ENCODE measurements at places on chromosomes 12 and 14.

DNA sequence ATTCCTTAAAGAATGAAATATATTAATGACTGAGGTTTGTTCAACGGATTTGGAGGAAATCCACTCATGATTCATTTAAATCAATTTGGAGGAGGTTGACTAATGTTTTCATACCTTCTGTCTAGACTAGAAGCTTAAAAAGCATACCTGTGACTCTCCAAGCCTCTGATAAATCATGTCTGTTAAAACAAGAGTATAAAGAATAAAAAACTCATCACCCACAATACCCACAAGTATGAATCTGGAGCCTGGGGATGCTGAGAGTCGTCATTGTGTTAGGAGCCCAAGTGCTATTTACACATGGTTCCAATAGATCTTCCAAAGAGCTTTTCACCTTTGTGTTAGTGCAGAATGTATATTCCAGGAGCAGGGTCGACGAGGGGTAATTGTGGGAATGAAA, 86.8 kb upstream of the ADAMTS20 start:
- DNase-seq, result no peak
- no peaks in the 10 kb centered on the region for H3K4me1 ChIP-seq
- no peak overlapping the region for H3K27ac ChIP-seq

DNA sequence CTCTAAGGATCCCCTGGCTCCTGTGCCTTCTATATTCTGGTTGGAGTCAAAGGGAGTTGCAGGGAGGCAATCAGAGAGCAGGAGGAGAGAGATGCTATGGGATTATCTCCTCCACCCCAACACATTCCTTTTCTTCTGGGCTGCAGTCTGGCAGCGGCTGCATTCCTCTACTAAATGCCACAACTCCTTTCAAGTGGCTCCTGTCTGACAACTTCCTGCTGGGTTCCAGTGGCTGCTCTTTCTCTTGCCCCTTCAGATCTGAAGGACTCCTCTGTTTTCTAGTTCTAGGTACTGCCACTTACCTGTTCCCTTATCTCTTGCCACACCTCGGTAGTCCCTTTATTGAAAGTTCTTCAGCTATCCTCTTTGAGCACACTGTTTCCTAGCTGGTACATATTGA, 425.0 kb downstream of the SNAPC1 start:
- H3K4me3 ChIP-seq, result no peak overlapping the region
- H3K36me3 ChIP-seq, result no peaks in the 10 kb centered on the region
- DNase-seq, result no peak
- H3K27me3 ChIP-seq, result no peaks in the 10 kb centered on the region

GRCh38 chr12:7101694-7102131, 7.3 kb downstream of the C1RL start:
- H3K27me3 ChIP-seq, result no peaks in the 10 kb centered on the region
- H3K4me3 ChIP-seq, result no peak overlapping the region
- no peaks in the 10 kb centered on the region for H3K36me3 ChIP-seq
- no peak for DNase-seq
- H3K27ac ChIP-seq, result no peak overlapping the region

DNA sequence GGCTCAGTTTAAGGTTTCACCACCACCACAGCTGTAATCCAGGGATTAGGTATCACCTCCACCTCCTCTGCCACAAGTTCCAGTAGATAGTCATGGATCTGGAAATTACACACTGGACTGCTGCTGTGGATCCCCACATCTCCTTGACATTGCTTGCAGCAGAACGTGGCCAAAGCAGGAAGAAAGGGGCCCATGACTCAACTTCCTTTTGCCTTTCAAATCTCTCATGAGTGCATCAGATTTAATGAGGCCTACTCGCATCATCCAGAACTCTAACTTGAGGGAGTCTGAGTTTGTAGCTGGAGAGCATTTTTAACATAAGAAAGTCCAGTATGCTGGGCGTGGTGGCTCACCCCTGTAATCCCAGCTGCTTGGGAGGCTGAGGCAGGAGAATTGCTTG, 29.2 kb upstream of the TMED10 start:
- H3K4me3 ChIP-seq, result no peak overlapping the region
- DNase-seq, result no peak
- H3K4me1 ChIP-seq, result peaks cover 3% of the 10 kb centered on the region
- no peak overlapping the region for H3K27ac ChIP-seq
- H3K27me3 ChIP-seq, result no peaks in the 10 kb centered on the region
- H3K36me3 ChIP-seq, result no peaks in the 10 kb centered on the region

DNA sequence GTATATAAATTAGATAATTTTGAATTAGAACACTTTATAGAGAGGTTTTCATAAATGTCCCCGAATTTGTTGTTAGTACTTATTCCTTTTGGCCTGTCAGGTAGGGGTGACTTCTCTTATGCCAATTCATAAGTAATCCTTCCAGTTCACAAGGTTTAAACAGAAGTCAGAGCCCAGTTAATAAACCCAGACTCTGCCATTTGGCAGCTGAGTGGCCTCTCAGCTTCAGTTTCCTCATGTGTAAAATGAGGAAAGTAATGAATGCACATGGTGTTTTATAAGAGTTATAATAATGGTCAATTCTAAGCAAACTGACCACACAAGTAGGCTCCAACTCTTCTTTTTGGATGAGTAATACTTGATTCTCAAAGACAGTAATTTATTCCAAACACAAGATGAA, 10.3 kb downstream of the MTERF2 start:
- no peaks in the 10 kb centered on the region for H3K4me1 ChIP-seq
- no peaks in the 10 kb centered on the region for H3K27me3 ChIP-seq
- no peak overlapping the region for H3K27ac ChIP-seq
- DNase-seq, result no peak
- H3K36me3 ChIP-seq, result peaks cover 22% of the 10 kb centered on the region
- no peak overlapping the region for H3K4me3 ChIP-seq

DNA sequence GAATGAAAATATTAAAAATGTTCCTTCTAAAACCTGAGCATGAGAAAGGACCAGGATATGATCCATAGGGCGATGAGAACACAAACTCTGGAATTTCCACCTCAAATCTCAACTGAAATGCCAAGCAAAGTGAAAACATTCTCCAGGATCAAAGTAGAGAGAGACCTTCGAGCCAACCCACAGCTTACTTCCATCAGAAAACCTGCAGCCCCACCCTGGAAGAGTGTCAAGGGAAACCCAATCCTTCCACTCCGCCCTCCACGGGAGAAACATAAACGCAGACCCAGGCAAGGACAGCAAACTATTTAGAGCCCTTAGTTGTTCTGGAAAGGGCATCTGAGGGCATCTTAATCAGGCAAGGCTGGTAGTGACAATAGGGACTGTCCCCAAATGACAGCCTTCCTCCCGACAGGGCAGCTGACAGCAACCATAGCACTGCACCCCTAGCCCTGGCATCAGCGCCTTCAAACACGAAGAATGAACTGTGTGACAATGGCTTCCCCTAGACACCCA, 21.8 kb downstream of the SLC15A4 start:
- H3K27me3 ChIP-seq, result no peaks in the 10 kb centered on the region
- H3K4me1 ChIP-seq, result peaks cover 14% of the 10 kb centered on the region
- DNase-seq, result peak; percentile 25
- no peak overlapping the region for H3K27ac ChIP-seq
- H3K36me3 ChIP-seq, result peaks cover 45% of the 10 kb centered on the region
- no peak overlapping the region for H3K4me3 ChIP-seq

DNA sequence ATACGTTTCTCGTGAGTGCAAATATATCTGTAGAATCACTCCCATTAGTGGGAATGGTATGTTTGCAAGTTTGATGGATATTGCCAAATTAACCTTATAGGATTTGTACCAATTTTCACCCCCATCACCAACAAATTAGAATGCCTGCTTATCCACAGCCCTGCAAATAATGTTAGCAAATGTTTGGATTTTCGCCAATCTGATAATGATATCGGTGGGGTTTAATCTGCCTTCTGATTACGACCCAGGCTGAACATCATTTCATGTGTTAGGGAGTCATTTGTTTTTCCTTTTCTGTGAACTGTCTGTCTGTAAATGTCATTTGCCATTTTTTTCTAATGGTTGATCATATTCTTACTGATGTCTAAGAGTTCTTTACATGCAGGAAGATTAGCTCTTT, 4.1 kb upstream of the DAZAP2 start:
- peaks cover 5% of the 10 kb centered on the region for H3K4me1 ChIP-seq
- no peak for DNase-seq
- no peaks in the 10 kb centered on the region for H3K36me3 ChIP-seq
- no peaks in the 10 kb centered on the region for H3K27me3 ChIP-seq

Data from muscle of leg (tissue), 16 donors.